ENCODE measurements at places on chromosomes 6 and 20.

GRCh38 chr6:109009962-109010704 is 84.5 kb downstream of the SESN1 start:
- no peak for DNase-seq

- DNase-seq: no peak
These were observed 6.9 kb downstream of the RPL10A start for GRCh38 chr6:35474942-35475570.

GRCh38 chr6:71072508-71072907 is 115.6 kb upstream of the B3GAT2 start:
- no peak for DNase-seq

DNA sequence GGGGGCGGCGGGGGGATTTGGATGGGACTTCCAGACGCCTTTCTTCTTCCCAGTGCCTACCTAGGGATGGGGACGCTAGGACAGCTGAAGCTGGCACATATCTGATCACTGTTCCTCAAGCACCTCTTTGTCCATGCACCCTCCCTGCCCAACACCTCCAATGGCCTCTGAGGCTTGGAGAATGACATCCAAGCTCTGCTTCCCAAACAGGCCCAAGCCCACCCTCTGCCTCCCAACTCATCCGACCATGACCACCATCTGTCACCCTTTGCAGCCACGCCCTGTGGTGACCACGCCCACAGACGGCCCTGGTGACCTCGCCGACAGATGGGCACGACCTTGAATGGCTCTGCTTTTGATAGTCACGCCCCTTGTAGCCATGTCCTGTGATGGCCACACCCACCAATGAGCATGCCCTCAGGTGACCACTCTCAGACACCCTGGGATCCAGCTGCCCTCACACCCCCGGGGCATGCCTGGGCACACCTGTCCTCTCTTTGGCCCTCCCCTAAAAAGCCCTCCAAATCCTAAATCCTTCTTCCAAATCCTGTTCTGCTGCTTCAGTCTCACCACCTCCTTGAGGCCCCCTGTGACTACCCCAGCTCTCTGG is 51.0 kb downstream of the SSR1 start:
- no peak for DNase-seq

DNA sequence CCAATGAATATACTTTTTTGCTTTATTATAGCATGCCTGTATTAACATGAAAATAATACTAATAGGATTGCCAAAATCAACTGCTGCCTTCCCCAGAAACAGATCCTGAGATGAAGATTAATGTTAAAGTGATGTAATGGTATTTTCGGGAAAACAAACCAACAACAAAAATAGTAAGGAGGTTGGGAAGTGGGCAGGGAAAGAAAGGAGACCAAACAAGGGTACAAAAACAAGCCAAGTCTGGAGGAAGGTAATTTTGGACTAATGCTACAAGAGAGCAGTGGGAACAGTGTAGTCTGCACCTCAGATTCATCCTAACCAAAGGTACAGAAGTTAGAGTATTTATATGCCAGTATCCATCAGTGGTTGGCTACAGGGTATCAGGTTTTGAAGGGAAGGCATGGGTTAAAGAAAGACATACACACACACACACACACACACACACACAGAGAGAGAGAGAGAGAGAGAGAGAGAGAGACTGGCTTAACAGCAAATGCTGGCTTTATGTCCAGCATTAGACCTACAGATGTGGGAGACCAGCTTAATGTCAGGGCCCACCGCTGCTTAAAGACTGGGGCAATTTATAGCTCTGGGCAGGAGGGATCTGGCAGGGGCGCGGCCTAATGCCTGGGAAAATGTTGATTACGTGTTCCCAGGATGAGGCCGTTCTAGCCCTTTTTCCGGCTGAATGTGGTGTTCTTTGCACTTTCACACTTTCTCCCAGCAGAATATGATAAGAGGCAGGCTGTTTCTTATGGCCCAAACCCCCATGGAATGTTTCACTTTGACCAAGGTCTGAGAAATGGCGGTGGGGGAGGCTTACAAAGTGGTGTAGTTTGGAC is 3.8 kb upstream of the SLC17A1 start:
- DNase-seq: no peak

GRCh38 chr6:26363882-26364701 is 906 bp upstream of the BTN3A2 start:
- DNase-seq: no peak

DNA sequence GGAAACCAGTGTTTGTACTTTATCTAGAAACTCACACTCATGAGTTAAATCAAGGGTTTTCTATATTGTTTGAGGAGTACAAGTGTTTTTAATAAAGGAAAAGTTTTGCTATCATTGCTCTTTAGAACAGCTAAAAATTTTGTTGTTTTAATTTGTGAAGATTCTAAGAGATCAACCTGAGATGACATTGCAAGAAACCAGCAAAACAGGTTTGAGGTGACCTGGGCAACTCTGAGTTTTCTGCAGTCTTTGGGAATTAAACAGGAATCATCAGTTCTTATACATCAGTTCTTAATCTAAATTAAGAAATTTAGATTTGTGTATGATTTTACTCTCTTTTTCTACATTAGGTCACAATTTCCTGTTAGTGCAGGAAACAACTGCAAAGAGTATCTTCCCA is 114.5 kb downstream of the JAG1 start:
- no peak for DNase-seq

- DNase-seq: no peak
These were observed 44.5 kb upstream of the DACT2 start for GRCh38 chr6:168363811-168364792.

- no peak for DNase-seq
These were observed 105.2 kb downstream of the OR2B2 start for GRCh38 chr6:27806981-27807440.

DNA sequence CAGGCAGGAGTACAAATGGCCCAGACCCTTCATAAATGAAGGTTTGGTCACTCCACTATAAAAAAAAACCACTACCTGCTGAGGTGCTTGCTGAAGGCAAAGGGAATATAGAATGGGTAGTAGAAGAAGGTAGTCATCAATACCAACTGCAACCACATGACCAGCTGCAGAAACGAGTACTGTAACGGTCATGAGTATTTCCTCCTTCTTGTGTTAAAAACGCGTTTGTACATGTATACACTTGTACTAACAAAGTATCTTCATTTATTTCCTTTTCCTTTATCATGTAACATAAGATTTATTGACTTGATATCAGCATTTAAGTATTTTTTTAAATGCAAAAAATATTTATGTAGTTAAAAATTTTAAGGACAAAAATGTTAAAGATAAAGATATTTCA is 238.6 kb downstream of the TFAP2B start:
- no peak for DNase-seq

- DNase-seq: no peak
These were observed 212.7 kb downstream of the CDKAL1 start for GRCh38 chr6:20746805-20747558.

GRCh38 chr6:39079197-39080125 is 30.9 kb downstream of the GLP1R start:
- DNase-seq: no peak

DNA sequence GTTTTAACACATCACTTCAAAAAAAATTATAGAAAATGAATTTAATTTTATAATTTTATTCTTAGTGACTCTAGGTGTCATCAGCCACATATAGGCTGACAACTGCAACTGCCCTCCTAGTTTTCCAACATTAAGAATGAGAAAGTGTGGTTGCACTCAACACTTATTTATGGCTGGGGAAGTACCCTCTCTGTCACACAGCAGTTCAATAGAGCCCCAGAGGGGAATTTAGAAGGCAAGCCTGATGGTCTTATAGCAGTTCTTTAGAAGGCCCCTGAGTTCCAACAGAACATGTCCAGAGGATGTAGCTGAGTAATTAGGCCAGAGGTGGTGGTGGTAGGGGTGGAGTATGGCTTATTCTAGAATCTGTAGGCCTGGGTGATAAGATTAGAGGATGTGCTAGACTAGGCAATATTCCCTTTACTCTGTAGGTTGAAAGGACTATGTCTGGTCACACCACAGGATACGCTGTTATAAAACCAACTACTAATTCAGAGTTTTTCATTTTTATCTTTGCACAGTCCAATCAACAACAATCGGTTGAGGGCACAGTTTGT is 226.5 kb upstream of the CITED2 start:
- DNase-seq: no peak

GRCh38 chr6:45576648-45577624 is 199.2 kb upstream of the SUPT3H start:
- DNase-seq: no peak

DNA sequence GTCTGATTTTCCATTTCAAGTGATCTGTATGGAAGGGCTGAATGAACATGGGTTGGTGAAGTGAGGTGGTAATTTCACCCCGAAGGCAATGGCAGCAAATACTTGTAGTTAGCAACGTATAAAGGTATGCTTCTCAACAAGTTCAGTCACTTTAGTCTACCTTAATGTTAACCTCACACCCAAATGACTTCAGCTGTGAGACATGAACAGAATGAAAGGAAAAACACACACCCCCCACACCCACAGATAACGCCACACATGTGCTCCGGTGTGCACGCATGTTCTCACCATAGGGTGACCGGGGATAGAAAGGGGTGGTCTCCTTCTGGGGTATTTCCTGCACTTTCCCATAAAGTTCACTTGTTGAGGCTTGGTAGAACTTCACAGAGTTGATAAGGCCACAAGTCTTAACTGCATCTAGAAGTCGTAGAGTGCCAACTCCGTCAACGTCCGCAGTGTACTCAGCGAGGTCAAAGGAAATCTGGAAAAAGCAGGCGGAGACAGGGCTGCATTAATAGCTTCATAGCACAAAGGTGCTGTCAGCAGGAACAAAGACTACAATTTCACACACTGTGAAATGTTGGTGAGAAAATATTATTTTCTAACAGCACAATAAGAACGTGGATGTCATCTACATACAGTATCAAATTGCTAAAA is 284.8 kb downstream of the GMDS start:
- no peak for DNase-seq

DNA sequence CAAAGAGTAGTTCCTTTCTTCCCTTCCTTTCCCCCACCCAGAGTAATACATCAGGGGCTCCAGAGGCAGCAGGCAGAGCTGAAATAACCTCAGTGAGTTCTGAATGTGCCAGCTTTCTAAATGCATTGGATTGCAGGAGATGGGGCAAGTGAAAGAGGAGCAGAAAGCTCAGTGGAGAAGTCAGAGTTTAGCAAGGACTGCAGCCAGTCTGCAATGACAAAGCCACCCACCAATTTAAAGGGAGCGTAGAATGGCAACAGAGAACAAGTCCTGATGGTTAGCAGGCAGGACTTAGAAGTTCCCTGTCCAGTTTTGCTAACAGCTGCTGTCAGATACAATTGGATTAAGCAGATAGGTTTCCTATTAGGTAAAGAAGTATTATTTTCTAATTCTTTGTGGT is 203.4 kb upstream of the RIN2 start:
- DNase-seq: no peak

GRCh38 chr6:5851261-5851757 is 155.4 kb downstream of the NRN1 start:
- DNase-seq: no peak

- no peak for DNase-seq
These were observed 582.1 kb upstream of the JAG1 start for GRCh38 chr20:11255860-11256259.

DNA sequence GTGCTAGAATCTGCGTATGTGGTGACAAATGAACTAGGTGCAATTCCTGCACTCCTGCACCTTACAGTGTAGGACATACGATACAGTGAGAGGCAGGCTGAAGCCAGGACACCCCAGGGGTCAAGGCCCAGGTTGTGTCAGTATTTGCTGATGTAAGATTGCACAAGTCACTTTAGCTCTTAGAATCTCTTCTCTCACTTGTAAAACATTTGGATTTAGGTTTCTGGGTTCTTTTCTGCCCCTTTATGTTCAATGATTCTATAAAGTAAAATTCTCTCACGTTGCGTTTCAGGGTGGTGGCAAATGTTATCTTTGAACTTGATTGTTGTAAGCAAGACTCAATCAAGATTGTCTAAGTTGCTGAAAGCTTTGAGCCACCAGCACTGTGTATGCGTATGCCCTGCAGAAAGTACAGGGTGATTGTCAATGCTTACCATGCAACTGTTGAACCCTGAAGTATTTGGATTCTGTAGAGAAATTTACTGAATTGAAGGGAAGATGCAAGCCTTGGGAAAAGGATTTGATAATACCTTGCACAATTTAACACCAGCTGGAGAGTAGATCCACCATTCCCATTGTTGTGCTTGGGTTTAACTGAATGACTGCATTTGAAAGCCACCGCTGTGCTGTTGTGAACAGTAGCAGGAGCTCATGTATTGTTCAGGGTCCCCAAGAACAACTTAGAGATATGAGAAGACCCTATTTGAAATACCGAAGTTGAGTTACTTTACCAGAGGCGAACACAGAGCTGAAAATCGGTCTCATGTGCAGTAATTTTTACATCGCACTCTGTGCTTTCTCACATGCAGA is 106.1 kb upstream of the CITED2 start:
- no peak for DNase-seq

- DNase-seq: no peak
These were observed 72.9 kb upstream of the FOXC1 start for GRCh38 chr6:1536526-1537429.

DNA sequence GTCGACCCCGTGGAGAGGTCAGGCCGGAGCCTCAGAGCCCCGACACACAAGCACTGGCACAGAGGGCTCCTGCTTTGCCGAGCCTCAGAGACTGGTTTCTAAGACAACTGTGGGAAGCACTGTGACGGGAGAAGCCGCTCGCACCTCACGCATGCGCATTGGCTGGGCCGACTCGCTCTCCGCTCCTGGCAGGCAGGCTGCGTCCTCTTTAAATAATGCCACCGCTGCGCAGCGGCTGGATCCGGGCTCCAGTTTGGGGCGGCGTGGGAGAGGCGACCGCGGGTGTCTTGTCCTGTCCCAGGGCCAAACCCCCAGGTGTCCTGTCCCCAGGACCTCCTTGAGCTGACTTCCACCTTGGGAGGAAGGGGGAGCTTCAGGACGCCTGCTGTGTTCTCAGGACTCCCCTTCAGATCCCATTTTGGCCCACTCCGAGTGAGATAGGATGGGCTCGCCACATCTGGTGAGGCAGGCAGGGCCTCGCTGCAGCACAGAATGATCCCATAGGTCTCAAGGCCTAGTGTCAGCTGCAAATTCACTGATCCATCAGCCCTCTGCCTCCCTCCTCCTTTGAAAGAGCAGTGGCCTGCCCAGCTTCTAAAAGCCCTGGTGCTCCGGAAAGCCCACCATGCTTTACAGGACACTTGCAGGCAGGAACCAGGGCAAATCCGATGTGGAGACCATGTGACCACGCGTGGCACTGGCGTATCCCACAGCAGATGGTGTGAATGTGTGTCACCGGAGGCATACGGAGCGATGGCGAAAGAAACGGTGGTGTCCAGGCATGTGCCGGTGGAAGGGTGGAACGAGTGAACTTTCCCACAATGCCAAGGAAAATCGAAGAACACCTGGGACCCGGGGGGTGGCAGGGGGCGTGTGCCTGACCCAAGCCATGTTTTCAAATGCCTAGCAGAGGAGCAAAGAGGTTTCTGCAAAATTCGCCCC is 169.3 kb upstream of the ZNF337 start:
- no peak for DNase-seq

Data from esophagus squamous epithelium (tissue), 5 donors.